ENCODE measurements at places on chromosomes 1 and 21.
A peak's percentile ranks its signal among the peaks of the same experiment; 100 is the strongest.

DNA sequence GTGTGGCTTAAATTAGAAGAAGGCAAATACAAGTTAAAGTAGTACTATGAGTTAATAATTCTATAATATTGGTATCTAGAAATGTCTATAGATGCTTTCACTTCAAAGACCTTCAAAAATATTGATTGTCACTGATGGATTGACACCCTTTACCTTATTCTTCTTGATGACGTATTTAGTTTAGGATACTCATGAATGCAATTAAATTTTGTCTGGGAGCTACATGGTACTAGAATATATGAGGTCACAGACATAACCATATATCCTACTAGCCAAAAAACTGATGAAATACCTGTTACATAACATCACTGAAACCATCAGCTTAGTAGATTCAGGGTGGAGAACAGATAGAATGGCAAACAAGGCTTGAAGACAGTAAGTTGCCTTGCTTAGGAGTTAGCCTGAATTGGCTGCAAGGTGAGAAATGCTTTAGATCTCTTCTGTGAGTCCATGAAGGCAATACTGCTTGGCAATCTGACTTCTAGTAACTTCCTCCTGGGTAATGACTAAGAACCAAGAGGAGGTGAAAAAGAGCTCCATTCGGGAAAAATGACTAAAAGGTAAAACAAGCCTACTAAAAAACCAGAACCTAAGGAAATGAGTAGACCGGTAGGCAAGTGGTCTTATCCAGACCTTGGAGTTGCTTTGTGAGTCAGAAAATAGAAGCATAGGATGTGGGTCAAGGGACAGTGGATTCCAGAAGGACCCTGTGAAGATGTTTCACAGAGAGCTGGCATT is 16.9 kb upstream of the ARHGAP29 start:
- DNase-seq = no peak

DNA sequence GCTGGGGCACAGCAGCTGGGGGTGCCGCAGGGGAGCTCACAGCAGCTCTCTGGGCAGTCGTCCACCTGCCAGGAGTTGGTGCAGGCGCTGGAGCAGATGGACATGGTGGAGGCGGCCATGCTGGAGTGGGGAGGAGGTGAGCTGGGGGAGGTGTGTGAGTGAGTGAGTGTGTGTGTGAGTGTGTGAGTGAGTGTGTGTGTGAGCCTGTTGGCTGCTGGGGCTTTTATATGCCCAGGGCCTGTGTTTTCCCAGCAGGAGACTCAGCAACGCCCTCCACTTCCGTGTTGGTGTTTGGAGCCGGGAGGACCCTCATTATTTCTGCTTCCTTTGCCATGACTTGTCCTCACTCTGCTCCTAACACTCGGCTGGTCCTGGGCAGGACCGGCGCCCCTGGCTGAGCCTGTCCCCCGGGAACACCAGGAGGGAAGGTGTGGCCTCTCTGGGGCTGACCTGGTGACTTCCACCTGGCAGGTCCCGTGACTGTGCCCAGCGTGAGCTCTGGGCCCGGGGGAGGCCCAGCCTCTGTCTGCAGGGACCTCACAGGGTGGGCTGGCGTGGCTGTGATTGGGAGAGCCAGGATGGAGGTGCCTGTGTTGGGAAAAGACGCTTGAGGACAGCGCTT is at the start of gene KRTAP10-2:
TSS of gene KRTAP10-2 (minus strand) at position 166 of the 622 bp plus-strand sequence. CDS start at position 119, 47 bp downstream.
- DNase-seq = peak; percentile 92

- no peak for DNase-seq
Observed at GRCh38 chr1:194755241-194755994, 1569.0 kb upstream of the B3GALT2 start.

DNA sequence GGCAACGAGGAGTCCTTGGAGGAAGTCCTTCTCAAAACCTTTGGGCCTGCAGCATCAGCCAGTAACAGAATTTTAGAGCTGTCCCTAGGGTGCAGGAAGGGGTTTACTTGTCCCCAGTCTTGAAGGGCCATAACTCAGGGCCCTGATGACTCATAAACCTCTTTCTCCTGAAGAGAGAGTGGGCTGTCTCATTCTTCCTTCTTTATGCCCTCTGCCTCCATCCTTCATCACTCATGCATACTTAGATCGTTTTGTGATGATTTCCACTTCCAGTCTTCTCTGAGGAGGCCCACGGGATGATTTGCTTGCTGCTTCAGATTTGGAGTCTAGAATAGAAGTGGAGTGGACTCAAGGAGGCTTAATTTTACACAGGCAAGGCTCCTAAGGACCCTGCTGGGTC is 60.2 kb downstream of the NDUFS5 start:
- DNase-seq = no peak

DNA sequence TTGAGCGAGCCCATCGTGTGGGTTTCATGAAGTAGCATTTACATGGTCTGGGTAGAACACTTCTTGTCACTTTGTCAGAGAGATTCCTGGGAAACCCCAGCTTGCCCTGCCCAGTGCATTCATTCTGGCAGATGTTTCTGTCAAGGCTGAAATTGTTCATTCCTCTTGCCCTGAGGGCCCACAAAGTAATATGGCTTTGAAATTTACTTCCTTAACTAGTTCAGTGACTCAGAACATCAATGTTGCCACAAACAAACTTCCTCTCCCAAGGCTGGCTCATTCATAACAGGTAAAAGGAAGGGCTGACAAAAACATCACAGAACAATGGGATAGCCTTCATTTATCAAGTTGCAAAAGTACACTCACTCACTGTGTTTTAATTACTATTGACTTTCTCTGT is 5.0 kb upstream of the KIAA0040 start:
- no peak for DNase-seq

GRCh38 chr1:8815582-8816151 is 1.8 kb downstream of the RERE start:
- no peak for DNase-seq

- DNase-seq = no peak
Observed at GRCh38 chr1:22780696-22781095, 70.1 kb downstream of the EPHB2 start.

- no peak for DNase-seq
Observed at GRCh38 chr1:44031252-44032169, at the start of gene SLC6A9. TSS of gene SLC6A9 (minus strand) at chr1:44031462. CDS start at chr1:44024277, 7,185 bp downstream.

DNA sequence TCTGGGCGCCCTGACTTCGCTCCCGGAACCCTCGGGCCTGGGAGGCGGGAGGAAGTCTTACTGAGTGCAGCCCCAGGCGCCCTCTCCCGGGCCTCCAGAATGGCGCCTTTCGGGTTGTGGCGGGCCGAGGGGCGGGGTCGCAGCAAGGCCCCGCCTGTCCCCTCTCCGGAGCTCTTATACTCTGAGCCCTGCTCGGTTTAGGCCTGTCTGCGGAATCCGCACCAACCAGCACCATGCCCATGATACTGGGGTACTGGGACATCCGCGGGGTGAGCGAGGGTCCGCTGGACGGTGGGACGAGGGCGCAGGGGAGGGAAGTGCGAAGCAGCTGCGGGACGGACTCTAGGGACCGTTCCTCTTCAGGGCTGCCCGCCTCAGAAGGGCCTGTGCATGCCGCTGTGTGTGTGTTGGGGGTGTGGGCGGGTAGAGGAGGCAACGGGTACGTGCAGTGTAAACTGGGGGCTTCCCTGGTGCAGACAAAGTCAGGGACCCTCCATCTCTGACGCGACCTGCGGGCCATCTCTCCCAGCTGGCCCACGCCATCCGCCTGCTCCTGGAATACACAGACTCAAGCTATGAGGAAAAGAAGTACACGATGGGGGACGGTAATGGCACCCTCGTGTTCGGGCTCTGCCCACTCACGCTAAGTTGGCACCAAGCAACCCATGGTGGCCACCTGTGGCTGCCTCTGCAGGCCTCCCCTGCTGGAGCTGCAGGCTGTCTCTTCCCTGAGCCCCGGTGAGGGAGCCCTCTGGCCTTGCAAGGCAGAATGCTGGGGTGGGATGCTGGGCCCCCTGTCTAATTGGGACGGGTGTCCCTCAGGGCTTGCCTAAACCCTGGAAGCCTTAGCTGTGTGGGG is at the start of gene GSTM1:
TSS of gene GSTM1 (plus strand) at position 177 of the 859 bp plus-strand sequence. CDS start at position 234, 57 bp downstream.
- DNase-seq = no peak

GRCh38 chr21:44598061-44598460 is 2.3 kb upstream of the KRTAP10-7 start:
- DNase-seq = no peak

DNA sequence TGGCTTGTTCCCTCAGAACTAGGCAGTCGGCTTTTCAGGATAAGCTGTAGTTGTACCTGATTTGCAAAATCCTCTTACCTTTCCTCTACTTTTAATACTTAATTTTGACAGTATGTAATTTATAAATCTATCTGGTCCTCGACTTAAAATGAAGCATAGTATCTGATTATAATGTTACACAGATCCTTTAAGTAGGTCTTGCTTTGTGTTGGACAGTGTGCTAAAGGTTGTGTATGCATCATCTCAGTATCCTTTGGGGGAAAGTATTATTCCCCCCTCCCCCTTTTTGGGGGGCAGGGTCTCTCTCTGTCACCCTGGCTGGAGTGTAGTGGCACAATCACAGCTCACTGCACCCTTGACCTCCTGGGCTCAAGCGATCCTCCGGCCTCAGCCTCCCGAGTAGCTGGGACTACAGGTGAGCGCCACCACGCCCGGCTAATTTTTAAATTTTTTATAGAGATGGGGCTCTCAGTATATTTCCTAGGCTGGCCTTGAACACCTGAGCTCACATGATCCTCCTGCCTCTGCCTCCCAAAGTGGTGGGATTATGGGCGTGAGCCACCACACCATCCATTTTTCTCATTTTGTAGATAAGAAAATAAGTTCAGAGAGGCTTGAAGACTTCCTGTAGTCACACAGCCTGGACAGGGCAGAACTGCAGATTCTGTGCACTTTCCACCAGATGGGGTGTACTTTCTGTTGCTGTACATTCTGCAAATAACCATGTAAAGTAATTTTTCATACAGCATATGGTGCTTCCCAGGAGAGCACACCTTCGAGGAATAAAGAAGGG is 791 bp upstream of the STX6 start:
- DNase-seq = no peak

DNA sequence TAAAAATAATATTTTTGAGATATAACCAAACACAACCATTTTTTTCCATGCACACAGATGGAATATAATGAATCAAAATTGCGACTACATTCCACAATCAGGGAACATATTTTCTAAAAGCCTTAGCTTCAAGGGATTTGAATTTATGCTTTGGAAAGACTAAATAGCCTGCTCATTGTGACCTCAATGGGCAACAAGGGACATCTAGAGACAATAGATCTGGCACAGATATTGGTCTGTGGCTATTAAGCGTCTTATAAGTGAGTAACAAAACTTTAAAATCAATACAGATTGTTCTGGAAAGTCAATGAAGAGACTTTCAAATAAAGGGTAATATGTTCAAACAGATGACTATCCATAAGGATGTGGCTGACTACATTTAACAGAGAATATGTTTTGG is 660.6 kb upstream of the ADGRL4 start:
- DNase-seq = no peak

- DNase-seq = no peak
Observed at GRCh38 chr1:109757936-109758786, 5.6 kb downstream of the EPS8L3 start.

- peak; percentile 42 for DNase-seq
Observed at GRCh38 chr1:76687307-76688175, 179.7 kb upstream of the ST6GALNAC5 start.

DNA sequence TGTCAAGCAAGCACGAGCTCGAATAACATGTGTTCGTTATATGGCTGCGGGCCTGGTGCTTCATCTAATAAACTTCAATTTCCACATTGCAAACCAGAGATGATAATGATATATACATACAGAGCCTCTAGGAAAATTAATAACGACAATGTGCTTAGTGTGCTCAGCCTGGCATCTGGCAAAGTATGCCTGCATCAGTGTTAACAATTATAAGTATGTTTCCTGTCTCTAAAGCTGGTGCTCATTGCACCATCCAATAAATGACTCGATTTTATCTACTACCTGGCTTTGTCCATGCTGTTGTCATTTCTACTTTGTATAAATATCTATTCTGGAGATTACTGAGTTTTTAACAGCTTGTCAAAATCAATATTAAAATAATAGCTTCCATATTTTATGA is 1402.6 kb downstream of the MRPL39 start:
- DNase-seq = no peak

GRCh38 chr1:101193733-101194169 is 43.1 kb upstream of the S1PR1 start:
- no peak for DNase-seq

DNA sequence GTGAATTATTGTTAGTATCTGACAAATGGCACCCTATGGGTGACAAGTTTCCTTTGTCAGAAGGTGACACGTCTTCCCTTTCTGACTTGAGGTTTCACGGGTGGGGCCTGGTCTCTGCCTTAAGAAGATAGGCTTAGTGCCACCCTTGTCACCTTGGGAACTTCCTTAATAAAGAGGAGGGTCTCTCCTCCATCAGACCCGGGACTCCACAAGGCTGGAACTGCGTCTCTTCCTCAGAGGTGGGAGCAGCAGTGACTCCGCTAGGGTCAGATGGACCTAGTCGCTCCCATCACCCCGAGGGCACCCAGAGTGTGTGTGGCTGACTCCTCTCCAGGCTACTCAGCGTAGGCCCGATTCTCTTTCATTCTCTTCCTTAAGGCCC is 774 bp upstream of the WDTC1 start:
- no peak for DNase-seq

DNA sequence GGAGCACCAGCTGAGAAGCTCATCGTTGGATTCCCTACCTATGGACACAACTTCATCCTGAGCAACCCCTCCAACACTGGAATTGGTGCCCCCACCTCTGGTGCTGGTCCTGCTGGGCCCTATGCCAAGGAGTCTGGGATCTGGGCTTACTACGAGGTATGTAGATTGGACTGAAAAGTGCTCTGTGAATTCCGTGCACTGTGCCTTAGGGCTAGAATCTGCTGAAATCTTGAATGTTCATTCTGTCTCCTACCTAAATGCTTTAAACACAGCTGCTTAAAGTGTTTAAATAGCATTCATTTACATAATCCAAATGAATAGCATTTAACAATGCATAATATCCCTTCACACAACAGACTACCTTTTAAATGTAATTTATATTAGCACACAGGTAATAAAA is 27.9 kb downstream of the CHIA start:
- DNase-seq = no peak

GRCh38 chr1:193234530-193234929 is 48.1 kb upstream of the B3GALT2 start:
- no peak for DNase-seq

DNA sequence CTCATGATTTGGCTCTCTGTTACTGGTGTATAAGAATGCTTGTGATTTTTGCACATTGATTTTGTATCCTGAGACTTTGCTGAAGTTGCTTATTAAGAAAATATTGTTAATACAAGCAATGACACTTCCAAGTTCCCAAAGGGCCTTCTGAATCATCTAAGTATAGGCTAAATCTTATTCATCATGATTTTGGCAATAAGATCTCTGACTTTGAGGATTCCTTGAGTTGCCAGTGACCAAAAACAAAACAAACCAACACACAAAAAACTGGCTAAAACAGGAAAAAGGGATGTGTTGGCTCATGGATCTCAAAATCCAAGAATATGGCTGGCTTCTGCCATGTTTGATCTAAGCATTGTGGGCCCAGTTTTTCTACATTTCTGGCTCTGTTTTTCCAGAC is 163.4 kb downstream of the HHIPL2 start:
- no peak for DNase-seq

DNA sequence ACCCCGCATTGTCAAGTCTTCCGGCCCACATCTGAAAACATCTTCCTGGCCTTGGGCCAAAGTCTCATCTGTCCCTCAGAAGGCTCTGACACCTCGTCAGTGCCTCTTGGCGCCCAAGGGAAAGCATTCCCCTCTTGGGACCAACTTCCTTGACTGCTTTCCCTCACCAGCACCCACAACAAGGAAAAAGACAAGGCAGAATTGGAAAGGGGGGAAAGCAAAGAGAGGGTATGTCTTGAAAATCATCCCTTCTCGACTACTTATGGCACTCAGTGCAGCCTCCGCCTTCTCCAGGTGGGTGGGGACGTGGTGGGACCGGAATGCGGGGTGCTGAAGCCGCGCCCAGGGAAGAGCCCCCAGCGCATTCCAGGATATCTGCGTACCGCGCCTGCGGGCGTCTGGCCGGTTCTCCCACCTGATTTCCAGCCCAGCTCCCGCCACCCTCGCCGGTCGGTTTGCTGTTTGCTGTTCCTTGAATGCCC is 554 bp upstream of the SLC39A1 start:
- DNase-seq = peak; percentile 26
